ENCODE measurements at places on chromosomes 11 and 22.

DNA sequence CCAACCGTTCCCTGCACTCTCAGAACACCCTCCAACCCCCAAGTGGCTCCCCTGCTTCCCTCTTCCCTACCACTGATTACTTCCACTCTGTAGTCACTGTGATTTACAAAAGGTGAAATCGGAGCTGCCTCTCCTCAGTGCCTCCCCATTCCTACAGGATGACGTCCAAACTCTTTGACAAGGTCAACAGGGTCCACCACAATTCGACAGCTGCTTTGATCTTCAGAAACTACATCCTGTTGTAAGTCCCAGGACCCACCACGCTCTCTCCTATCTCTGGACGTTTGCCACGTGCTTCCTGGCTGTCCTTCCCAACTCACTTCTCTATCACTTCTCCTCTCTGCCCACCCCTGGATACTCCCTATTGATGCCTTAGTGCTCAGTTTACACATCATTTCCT, 85.0 kb upstream of the EIF3D start:
- no peak for DNase-seq

GRCh38 chr11:78228467-78228866, 39.7 kb downstream of the USP35 start:
- DNase-seq, result peak; percentile 48

- DNase-seq, result no peak
These were observed 337.2 kb upstream of the API5 start for GRCh38 chr11:42974510-42975179.

GRCh38 chr22:29621761-29622526, 18.5 kb downstream of the NF2 start:
- DNase-seq, result no peak

- no peak for DNase-seq
These were observed 9.5 kb upstream of the DENND5A start for GRCh38 chr11:9274499-9275258.

DNA sequence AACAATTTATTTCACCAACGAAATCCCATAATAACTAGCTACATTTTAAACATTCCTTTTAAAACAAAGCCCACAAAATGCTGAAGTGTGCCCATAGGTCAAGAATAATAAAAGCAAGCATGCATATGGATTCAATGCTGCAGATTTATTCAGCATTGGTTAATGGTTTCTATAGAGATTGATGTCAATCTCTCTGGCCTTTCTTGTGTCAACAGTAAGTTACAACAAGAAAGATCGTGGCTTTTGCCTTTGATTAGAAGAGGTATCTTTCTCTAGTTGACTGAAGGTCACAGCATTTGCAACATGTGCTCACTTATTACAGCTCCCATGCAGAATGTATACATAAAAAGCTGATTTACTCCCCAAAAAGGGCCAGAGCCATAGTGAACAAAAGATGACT, 1.4 kb upstream of the SOX6 start:
- no peak for DNase-seq

- no peak for DNase-seq
These were observed 133.1 kb downstream of the CTTN start for GRCh38 chr11:70531281-70532065.

- DNase-seq, result no peak
These were observed 9.9 kb downstream of the IFT27 start for GRCh38 chr22:36765943-36766450.

DNA sequence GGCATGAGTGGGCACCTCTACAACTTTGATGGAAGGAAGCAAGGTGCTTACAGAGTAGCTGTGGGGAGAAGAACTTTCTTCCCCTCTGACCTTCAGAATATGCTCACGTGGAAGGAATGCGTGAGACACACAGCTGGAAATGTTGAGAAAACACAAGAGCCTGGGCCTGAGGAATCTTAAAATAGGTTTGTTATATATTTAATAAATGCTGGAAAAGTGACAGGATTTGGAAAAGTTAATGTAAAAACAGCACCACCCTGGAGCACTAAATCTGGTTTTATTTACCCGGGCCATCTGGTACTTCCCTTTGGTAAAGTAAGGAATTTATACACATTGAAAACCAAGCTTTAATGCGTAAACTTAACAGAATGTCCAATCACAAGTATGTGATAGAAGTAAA, 14.0 kb upstream of the AMPD3 start:
- DNase-seq, result no peak

DNA sequence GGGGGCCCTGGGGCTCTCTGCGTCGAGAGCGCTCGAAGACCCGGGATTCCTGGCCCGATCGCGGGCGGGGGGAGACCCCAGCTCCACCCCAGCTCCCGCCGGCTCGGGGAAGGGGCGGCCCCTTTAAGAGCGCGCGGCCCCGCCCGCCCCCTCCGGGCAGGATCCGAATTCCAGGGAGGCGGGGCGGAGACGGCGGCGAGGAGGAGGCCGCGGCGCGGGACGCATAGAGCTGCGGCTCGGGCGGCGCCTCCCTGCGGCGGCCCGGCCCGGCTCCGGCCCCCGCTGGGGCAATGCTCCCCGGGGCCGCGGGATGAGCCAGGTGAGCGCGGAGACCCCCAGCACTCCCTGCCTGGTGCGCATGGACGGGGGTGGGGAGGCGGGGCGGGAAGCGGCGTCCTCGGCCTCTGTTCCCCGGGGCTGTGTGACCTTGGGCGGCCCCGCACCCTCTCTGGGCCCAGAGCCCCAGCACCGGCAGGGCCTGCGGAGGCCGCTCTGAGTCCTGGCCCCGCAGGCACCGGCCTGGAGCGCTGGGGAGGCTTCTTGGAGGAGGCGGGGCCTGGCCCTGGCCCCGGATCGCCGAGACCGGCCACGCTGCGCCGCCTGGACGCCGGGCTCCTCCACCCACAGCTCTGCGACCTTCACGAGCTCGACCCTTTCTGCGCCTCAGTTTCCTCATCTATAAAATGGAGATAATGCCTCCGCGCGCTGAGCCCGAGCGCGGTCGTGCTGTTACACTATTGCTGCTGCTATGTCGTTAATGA, 565 bp downstream of the GAS2L1 start:
- peak; percentile 35 for DNase-seq

DNA sequence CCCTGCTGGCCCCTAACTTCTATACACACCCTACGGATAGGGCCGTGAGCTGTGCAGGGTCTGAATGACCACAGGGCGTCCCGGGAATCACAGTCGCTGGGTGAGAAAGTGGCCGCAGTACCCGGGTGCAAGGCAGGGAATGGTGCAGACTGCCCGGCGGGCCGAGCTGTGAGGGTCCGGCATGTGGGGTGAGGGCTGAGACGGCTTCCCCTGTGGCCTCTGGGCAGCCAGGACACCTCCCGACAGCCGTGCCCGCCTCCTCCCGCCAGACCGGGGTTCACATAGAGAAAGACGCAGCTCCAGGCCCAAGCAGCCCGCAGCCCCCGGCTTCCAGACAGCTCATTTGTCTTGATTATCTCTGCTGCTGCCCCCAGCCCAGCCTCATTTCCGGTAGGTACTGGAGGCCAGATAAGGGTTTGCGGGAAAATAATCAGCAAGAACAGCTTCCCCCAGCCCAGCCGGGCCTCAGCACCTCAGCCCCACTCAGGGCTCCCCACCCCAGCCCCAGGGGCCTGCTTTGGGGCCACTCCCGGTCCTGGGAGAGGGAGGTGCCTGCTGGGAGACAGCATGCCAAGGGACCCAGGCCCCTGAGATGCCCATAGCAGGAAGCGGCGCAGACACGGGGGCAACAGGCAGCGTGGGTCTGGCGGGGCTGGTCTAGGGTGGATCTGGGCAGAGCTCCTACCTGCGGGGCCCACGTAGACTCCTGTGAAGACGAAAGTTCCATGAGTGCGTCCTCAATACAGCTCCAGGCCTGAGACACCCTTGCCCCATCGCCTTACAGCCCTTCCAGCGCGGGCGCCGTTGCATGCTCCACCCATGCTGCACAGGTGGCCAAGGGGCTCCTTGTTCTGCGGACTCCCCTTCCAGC, 123.1 kb downstream of the BRD1 start:
- DNase-seq, result no peak

GRCh38 chr22:45916515-45916914, 60.4 kb downstream of the WNT7B start:
- DNase-seq, result no peak

All from activated CD4-positive, alpha-beta T cell treated with anti-CD3 and anti-CD28 coated beads, Interleukin-10, Interleukin-2, amounts not matched to agents 100 ng/mL and 50 ng/mL, durations not matched to agents 16 hours and 8 hours (primary cell).